Prostate gland (tissue), 2 donors: ENCODE measurements at places on chromosomes 13 and 19.

GRCh38 chr13:37899753-37900152 lies 30.2 kb upstream of the TRPC4 start:
- no peak for DNase-seq

DNA sequence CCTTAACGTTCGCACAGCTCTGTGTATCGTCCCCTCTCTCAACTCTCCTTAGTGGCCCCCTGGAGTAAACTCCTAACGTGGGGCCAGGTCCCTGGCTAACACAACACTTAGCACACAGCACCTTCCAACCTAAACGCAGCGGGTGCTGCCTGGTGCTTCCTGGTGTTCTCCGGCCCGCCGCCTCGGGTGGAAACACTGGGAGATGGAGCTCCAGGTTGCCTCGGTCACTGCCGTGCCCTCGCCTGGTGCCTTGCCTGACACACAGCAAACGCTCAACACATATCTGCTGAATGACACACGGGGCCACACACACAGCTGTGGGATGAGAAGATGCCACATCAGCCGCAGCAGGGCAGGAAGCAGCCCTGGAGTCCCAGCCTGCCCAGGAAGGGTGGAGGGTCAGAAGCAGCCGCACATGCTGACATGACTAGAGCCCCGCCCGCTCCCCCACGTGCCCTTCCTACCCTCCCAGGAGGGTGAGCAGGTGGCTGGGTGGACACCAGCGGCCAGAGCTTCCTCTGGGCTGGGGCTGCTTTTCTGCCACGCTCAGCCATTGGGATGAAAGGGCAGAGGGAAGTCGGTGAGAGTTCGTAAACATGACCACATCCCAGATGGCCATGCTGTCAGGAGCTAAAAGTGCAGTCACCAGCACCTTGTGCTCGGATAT lies 6.6 kb downstream of the PEPD start:
- DNase-seq, result no peak

GRCh38 chr19:38452430-38453366 lies 19.2 kb downstream of the RYR1 start:
- DNase-seq, result no peak

- no peak for DNase-seq
These were observed 684.1 kb upstream of the ARGLU1 start for GRCh38 chr13:107252021-107252420.

DNA sequence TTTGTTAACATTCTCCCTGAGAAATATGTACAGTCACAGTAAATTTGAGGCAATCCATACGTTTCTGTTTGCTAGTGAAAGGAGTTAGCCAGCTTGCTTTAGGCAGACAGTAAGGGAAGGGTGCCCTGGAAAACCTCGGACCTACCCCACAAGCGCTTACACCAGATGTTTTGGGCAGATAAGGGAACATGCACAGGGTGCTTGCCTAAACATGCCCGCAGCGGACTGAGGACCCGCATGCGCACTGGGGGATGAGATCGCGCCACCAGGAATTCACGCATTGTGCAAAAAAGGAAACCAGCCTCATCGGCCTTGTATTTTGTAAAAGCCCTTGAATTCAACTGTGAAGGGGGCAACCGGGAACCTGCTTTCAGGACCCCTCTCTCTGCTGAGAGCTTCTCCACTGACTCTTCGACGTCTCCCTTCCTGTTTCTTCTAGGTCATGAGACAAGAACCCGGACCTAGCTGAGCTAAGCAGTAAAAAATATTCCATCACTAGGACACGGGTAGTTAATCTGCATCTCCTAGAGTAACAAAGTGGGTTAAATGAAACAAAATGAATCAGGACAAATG lies 1399.2 kb upstream of the ATXN8OS start:
- no peak for DNase-seq

GRCh38 chr19:42697884-42698283 lies 42.4 kb downstream of the PSG3 start:
- no peak for DNase-seq

DNA sequence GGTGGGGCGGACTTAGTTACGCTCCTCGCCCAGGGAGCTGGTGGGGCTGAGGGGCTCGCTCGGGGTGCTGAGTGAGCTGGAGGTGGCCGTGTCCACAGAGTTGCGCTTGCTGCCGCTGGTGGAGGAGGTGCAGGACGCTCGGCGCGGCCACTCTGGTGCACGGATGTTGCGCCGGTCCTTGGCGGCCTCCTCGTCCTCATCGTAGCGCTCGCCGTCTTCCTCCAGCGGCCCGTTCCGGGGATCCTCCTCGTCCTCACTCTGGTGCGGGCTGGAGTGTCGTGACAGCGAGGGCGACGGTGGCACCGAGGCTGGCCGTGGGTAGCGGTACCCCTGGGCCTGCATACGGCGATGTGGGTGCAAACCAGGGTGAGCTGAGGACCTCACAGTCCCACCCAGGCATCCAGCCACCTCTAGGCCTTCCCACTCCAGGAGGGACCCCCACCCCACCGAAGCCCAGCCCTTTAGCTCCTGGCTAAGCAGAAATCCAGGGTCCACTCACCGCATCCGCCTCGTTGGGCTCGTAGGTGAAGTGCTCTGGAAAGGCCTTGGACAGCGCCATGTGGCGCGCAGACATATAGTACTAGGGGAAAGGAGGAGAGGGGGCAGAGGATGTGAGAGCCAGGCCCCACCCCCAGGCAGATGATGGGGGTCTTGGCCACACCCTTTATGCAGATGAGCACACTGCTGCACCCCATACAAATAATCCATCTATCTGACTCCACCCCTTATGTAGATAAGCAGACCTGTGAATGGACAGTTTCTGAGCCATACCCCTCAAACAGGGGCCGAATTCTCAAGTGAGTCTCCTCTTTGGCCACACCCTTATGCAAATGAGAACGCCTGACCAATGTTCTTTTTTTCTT lies 4.4 kb downstream of the FTL start:
- no peak for DNase-seq

DNA sequence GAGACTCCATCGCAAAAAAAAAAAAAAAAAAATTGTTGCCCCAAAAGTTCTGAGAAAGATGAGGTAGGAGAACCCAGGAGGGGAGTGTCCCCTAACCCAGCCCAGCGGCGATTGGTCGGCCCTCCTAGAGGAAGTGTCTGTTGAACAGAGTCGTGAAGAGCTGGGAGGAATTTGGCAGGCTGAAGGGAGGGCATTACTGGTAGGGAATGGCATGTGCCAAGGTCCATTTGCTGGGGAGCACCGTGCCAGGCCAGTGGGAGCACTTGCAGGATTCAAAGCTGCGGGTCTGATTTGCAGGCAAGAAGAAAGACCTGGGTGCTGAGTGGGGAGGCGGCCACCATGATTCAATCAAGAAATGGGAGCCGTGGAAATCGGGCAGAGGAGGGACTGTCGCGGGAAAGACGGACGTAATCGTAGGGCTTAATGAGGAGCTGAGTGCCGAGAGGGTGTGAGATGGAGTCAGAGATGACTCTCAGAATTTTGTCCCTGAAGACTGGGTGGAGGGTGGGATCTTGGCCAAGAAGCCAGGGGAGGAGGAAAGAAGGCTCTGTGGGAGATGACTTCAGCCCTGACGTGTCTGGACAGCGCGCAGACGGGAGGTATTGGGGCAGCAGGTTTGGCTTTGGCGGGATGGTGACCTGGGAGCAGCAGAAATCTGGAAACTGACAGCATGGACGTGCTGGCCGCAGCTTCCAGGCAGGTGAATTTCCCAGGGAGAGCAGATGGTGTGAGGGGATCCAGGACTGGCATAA lies 15.4 kb downstream of the CERS4 start:
- peak; percentile 36 for DNase-seq

GRCh38 chr13:34543836-34544235 lies 398.2 kb upstream of the NBEA start:
- DNase-seq, result no peak

DNA sequence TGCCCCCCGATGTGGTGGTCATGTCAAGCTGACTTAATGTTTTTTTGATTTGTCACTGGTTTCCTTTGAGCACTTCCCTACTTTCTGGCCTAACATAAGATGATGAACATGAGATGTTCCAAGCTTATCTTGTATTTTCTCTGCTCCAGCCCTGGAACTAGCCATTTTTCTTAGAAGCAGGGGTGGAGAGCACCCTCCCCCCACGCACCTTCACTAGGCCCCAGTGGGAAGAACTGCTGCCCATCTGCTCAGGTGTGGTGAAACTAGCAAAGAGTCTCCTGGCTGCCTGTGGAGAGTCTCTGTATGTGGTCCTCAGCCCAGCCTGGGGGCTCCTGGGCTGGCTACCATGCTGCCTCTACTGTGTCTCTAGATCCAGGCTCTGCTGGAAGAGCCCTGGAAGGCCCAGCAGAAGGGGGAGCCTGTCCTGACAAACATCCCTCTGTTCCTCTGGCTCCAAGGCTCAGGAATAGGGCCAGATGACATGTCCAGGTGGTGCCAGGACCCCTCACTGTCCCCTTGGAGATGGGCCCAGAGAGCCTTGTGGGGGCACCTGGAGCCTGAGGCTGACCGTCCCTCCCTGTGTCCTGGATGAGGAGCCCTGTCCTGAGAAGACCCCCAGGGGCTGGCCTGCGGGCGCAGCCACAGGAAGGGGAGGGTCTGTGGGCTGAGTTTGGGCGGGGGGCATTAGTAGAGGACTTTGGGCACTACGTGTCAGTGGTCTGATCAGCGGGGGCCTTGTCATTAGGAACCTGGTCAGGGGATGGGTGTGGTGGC lies 4.8 kb upstream of the ZNF14 start:
- DNase-seq, result no peak

- no peak for DNase-seq
These were observed 7.0 kb downstream of the POU4F1 start for GRCh38 chr13:78596399-78596735.

- no peak for DNase-seq
These were observed 41.0 kb upstream of the TMTC4 start for GRCh38 chr13:100715604-100716003.

- DNase-seq, result no peak
These were observed 299.0 kb downstream of the KLF12 start for GRCh38 chr13:73835138-73835721.

- no peak for DNase-seq
These were observed 73.7 kb downstream of the COG6 start for GRCh38 chr13:39729156-39729555.

GRCh38 chr13:19382111-19382510 lies 179.2 kb downstream of the TPTE2 start:
- no peak for DNase-seq
